ENCODE measurements at places on chromosomes 1 and 21.
A peak's percentile ranks its signal among the peaks of the same experiment; 100 is the strongest.

- DNase-seq: no peak
Observed at GRCh38 chr1:108149796-108150467, 50.2 kb downstream of the SLC25A24 start.

DNA sequence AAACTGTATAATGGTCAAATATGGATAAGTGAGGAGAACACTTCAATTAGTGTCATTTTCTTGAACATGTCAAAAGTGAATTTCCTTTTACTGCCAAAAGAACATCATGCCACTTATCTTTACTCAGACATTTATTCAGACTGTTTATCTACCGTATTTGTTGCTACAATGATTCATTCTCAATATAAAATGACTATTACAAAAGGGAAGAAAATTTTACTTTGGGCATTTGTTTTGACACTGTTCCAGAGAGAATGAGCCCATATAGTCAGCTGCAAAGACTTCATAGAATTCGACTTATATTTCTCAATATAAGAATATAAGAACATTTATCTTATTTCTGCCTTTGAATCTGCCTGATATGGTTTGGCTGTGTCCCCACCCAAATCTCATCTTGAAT is 1699.1 kb downstream of the BRINP3 start:
- no peak for DNase-seq

DNA sequence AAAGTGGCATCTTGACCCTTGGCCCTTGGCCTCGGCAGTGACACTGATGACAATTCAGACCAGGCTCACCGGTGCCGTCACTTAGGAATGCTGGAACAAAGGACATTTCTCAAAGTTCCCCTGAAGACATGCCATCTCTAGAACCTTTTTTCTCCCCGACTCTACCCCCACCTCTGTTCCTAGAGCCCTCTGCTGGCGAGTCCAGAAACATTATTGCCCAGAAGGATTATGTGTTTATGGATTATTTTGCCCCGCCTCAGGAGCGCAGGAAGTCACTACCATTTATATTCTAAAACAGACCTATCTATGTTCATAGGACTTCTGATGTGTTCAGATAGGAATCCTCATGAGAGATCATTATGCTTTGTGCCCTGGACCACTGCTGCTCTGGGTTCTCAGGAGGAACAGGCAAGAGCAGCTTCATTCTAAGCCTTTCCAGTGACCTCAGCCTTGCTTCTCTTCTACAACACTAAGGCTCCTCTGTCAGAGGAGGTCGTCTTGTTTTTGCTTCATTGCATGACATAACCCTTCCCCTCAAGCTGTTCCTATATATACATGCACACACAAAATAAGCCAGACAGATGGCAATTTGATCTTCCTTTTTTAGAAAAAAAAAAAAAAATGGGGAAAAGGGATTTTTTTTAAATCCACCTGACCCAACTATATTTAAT is 12.4 kb upstream of the SHISA4 start:
- no peak for DNase-seq

GRCh38 chr1:218673170-218673569 is 328.0 kb downstream of the TGFB2 start:
- DNase-seq: no peak

- DNase-seq: no peak
Observed at GRCh38 chr1:182493063-182493462, 43.1 kb downstream of the RGSL1 start.

DNA sequence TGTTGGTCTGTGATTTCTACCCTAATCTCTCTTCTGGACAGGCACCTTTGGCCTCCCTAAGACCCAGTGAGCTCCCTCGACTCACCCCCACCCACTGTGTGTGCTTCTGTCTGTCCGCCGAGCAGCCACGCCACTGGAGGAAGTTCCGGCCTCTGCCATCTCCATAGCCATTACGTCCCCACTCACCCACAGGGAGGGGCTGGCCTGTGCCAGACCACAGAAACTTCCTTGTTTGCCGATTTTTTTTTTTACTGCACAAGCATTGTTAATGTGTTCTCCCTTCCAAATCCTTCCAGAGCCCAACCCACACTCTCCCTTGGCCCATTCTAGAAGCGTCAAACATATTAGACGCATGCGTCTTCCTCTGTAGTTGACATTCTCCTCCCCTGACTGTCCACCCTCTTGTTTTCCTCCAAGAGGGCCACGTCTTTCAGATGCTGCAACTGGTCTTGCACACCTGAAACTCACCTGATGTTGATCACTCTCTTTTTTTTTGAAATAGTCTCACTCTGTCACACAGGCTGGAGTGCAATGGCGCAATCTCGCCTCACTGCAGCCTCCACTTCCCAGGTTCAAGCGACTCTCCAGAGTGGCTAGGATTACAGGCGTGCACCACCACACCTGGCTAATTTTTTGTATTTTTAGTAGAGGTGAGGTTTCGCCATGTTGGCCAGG is 72.3 kb downstream of the EVA1C start:
- no peak for DNase-seq

DNA sequence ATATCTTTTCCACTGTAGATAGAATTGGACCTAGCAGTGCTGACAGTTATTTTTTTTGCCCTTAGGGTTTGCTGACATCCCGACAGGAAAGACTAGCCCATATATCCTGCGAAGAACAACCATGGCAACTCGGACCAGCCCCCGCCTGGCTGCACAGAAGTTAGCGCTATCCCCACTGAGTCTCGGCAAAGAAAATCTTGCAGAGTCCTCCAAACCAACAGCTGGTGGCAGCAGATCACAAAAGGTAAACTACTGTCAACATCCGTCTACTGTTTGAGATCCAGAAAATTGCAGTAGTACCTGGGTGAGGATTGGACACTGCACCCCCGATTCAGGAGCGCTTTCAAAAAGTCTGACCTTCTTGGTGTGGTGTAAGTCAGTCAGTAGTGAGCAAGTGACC is 55.8 kb downstream of the CENPF start:
- DNase-seq: no peak

DNA sequence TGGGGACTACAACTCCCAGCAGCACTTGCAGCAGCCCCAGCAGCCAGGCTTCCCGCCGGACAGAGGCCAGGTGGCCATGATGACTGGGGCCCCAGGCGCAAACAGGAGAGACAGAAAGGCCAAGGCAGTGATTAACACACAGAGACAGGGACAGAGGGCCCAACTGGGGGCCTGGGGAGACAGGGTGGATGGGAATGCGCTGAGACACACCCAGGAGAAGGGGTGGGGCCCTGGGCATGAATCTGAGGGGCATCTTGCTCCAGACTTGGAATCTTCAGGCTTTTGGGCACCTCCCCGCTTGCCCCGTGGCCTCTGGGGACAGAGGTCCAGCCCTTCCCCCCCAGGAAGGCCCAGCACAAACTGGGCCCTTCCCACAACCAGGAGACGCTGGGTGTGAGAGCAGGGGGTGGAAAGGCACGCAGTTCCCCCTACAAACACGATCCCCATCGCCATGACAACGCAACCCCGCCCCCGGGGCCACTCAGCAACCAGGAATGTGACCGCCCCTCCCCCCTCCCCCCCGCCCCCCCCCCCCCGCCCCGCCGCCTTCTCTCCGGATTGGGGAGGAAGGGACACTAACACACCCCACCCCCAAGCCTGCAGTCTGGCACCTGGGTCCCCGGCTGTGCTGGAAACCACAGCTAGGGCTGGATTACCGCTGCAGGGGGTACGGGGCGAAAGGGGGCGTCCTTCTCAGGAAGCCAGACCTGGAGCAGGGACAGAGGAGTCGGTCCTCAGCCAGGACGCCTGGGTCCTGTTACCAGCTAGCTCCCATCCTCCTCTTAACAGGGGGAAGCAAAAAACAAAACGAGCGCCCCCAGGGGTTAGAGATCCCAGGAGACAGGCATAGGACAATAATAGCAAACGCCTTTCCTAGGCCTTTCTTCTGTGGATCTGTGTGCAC is 4.5 kb downstream of the HDGF start:
- peak; percentile 89 for DNase-seq

DNA sequence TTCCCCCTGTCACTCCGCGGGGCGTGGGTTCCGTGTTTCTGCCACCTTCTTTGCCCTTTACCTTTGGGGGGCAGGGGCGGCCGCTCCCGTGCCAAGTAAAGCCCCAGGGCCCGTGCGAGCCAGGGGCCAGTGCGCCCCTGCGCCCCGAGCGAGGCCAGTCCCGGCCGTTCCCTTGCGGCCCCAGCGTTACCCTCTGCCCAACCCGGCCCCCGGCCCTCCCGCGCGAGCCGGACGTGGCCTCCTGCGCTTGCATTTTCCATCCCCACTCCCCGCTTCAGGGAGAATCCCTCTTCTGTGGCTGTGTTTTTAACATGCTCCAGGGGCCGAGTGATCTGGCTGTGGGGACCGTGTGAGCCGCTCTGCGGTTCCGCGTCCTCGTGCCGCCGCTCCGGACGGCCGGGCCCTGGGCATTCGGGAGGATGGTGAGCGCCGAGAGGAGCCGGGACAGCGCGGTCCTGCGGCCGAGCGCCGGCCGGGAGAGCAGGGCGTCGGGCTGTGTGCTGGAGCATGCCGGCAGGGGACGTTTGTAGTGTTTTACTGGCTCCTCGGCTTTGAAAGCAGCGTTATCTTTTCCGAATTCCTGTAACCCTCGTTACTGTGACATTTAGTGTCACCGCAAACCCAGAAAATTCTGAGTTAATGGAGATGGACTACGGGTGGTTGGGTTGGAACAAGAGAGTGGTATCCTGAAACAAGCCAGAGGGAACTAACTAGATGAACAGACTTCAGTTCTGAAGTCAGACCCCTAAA is 1.0 kb downstream of the GALNT2 start:
- DNase-seq: no peak

DNA sequence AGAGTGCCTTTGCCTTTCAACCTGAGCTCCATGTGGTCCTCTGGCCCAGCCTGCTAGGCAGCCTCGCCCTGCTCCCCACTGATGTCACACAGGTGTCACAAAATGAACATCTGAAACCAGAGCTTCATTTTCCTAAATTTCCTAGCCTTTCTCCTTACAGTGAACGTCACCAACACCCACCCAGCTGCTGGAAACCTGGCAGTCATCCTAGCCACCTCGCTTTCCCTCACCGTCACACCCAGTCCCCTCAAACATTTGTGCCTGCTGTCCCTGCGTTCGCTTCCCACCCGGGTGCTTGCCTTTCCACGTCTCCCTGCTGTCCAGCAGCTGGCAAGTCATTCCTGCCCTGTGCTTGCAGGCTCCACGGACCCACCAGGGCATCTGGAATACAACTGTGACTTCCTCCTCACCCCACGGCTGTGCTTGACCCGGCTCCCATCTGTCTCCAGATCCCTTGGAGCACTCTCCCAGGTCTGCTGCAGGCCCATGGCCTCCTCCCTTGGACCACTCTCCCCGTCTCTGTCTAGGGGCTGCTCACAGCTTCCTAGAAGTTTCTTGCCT is 23.5 kb downstream of the ADARB1 start:
- DNase-seq: no peak

- DNase-seq: peak; percentile 89
Observed at GRCh38 chr1:153261281-153262069, 2.0 kb downstream of the LORICRIN start.

GRCh38 chr1:9746211-9746610 is 77.6 kb downstream of the CLSTN1 start:
- no peak for DNase-seq

- peak; percentile 38 for DNase-seq
Observed at GRCh38 chr1:44855742-44856141, 12.7 kb upstream of the PTCH2 start.

DNA sequence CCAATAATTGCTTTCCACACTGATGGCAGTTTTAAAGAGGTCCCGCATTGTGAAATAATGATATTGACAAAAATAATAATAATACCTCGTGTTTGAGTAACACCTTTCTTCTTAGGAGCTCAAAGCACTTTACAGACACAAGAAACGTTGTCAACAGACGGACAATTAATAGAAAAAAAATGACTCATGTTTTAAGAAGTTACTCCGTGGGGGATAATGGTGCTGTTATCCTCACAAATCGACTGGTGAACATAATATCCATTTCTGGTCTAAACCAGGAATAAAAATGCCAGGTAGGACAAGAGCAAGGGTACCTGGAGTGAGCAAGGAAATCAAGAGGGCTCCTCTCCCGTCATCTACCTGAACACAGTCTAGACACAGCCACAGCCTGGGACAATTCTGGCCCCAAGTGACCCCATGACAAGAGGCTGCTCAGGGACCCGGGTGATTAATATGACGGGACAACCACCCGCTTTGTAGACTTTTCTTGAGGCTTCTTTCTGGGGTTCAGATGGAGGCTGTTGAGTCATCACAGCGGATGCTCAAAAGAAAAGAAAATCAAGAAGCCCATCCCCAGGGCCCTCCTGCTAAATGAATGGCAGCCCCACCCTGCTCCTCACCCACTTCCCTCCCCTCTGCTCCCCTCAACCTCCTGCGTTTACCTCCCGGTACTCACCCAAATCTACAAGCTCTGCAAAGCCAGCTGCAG is 146.2 kb upstream of the IRF2BP2 start:
- no peak for DNase-seq

GRCh38 chr1:81551946-81552345 is 248.8 kb upstream of the ADGRL2 start:
- no peak for DNase-seq

DNA sequence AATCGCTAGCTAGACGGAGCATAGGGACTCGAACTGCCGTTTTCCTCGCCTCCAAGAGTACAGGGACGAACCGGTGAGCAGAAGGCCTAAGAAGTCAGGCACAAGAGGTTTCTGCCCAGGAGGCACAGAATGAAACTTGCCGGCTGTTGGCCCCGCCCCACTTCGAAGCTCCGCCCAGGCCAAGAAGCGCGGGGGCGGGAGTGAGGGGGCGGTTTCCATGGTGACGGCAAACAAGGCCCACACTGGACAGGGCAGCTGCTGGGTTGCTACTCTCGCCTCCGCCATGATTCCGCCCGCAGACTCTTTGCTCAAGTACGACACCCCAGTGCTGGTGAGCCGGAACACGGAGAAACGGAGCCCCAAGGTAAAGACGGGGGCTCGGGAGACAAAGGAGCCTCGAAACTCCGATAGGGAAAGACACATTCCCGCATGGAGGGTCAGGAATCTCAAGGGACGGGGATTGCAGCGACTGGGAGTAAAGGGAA is at the start of gene DNALI1:
TSS of gene DNALI1 (plus strand) at position 229 of the 485 bp plus-strand sequence. CDS start at position 284, 55 bp downstream.
- DNase-seq: peak; percentile 92

GRCh38 chr21:29939104-29939923 is 482 bp downstream of the GRIK1 start:
- peak; percentile 78 for DNase-seq

- DNase-seq: no peak
Observed at GRCh38 chr1:154821083-154821482, 49.0 kb downstream of the KCNN3 start.

- DNase-seq: peak; percentile 72
Observed at GRCh38 chr1:109630081-109630897, 10.7 kb downstream of the AMPD2 start.

- no peak for DNase-seq
Observed at GRCh38 chr1:56423716-56424115, 155.6 kb downstream of the PLPP3 start.
